Breast epithelium (tissue), 4 donors: ENCODE measurements at places on chromosomes 12 and 14. TPM values are rescaled to one million over a fixed set of nuclear protein-coding genes. Genes with fewer than 3 reads are reported as not detected.

Gene ASCL1
- not detected for total RNA-seq

Gene C12orf56
- total RNA-seq, result not detected

Gene VAMP1
- 11.1 TPM for total RNA-seq

Gene AQP6
- 0.16 TPM for total RNA-seq

Gene ADCY4
- total RNA-seq, result 27.7 TPM
